ENCODE measurements at places on chromosomes 2 and 18. TPM values are rescaled to one million over a fixed set of nuclear protein-coding genes. Genes with fewer than 3 reads are reported as not detected.

Gene DCDC2C
- 0.15 TPM for total RNA-seq

Gene HOXD11
- 6.5 TPM for total RNA-seq

Gene HOXD12
- total RNA-seq = not detected

Gene SKOR2
- total RNA-seq = not detected

Gene WDCP
- 14.2 TPM for total RNA-seq

Gene CD28
- not detected for total RNA-seq

Gene PJVK
- 1.4 TPM for total RNA-seq

All from A549 treated with AZD2906 at 1 μM for 4 hours (cell line).